ENCODE measurements at places on chromosomes 12 and 14.

- DNase-seq = no peak
These were observed 217.5 kb upstream of the PELI2 start for GRCh38 chr14:55900749-55901148.

- DNase-seq = no peak
These were observed 122.3 kb downstream of the EML1 start for GRCh38 chr14:99915305-99916090.

- no peak for DNase-seq
These were observed 24.0 kb downstream of the KLRK1 start for GRCh38 chr12:10365696-10366405.

GRCh38 chr12:76064904-76065303, 19.6 kb downstream of the NAP1L1 start:
- no peak for DNase-seq

DNA sequence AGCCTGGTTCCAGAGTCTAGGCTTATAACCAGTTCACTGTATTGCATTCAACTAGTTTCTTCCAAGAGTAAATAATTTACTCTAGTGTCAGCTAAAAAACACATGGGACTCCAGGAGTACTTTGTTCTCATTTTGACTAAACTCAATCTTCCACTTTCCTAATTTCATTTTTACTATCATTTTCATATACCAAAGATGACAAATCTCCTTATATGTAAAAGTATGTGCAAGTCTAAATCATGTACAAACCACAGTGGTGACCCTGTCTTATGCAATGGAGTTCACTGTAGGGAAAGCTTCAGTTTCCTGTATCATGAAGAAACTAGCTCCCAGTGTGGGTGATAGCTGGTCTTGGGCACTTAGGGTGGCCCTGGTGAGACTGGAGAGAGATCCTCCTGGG, 151.6 kb downstream of the HELB start:
- DNase-seq = no peak

DNA sequence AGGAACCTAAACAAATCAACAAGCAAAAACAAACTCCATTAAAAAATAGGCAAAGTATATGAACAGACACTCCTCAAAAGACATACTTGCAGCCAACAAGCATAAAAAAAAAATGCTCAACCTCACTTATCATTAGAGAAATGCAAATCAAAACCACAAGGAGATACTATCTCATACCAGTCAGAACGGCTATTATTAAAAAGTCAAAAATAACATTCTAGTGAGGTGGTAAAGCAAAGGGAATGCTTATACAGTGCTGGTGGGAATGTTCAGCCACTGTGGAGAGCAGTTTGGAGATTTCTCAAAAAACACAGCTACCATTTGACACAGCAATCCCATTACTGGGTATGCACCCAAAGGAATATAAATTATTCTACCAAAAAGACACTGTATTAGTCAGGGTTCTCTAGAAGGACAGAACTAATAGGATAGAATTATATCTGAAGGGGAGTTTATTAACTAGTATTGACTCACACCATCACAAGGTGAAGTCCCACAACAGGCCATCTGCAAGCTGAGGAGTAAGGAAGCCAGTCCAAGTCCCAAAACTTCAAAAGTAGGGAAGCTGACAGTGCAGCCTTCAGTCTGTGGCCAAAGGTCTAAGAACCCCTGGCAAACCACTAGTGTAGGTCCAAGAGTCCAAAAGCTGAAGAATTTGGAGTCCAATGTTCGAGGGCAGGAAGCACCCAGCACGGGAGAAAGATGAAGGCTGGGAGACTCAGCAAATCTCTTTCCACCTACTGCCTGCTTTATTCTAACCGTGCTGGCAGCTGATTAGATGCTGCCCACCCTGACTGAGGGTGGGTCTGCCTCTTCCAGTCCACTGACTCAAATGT, 101.6 kb upstream of the KRAS start:
- DNase-seq = no peak

DNA sequence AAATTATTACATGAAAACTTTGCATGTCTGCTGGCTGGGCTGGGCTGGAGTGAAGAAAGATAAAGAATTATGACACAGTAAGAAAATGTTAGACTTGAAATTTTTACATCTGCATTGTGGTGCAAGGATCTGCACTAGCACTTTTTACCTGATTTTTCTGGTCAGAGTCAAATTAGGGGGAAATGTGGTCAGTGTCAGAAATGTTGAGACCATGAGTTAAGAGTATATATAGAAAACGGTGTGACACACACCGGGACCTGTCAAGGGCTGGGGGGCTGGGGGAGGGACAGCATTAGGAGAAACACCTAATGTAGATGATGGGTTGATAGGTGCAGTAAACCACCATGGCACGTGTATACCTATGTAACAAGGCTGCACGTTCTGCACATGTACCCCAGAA, 90.3 kb downstream of the IGF1 start:
- no peak for DNase-seq

GRCh38 chr12:91093341-91093740, 18.0 kb downstream of the LUM start:
- DNase-seq = no peak

- DNase-seq = no peak
These were observed 2.6 kb upstream of the C12orf76 start for GRCh38 chr12:110050927-110051326.

DNA sequence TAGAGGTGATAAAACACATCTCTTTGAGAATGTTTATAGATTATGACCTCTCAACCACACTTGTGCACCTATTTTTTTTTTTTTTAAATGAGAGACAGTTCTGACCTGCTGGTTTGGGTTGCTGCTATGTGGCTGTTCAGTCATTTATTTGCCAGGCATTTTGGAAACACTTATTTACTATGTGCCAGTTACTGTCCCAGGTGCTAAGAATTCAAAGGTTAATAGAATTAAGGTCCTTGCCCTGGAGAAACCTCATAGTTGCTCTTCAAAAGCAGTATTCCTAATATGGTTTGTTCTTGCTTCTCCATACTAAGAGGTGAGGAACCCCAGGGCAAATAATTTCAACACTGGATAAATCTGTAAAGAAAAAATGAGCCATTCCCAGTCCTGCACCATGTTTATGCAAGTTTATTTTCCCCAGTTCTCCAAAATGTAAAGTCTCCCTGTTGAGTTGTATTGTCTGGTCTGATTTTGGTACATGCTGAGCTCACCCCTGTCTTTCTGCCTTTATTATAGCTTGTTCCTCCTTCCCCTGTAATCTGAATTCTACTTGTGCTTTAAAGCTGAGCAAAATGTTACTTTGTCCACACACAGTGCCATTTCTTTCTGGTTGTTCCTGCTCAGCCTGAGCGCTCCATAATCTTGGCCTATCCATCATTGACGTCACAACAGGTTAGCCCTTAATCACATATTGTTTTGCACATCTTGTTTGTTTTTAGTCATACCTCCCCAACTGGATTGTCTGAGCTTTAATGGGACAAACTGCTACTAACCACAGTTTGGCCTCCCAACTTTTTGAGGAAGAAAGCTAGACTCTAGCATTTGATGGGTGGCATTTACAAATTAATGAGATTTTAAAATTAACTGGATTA, 56.7 kb downstream of the SRGAP1 start:
- peak; percentile 50 for DNase-seq

- no peak for DNase-seq
These were observed 49.4 kb downstream of the GPATCH2L start for GRCh38 chr14:76201162-76201561.

DNA sequence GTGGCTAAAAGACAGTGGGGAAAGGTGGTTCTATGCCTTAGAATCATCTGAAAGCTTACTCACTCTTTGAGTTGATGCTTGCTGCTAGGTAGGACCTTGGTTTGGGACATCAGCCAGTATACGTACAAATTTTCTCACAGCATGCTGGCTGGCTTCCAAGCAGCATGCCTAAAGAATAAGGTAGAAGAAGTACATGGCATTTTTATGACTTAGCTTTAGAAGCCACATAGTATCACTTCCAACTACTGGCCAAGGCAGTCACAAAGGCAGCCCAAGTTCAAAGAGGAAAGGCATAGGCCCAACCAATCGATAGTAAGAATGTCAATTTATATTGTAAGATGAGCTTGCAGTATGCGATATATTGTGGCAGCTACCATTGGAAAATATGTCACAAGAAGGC, 284.2 kb upstream of the CAND1 start:
- peak; percentile 4 for DNase-seq

DNA sequence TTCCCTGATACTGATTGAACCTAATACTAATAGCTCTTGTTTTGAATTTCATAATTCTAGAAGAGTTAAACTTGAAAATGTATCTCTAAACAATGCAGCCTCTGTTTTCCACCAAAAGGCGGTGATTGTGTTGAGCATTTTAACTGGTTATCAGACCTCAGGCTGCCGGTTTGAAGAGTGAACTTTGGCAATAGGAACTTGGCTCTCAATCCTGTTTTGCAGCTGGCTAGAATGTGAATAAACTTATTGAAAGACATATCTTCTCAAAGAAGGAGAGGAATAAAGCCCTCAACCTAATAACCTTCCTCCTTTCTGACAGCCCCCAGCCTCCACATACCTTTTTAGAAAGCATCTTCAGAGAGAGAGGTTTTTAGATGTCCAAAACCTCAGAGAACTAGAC, 105.4 kb downstream of the SRGAP1 start:
- DNase-seq = peak; percentile 34

- no peak for DNase-seq
These were observed 700.5 kb upstream of the STXBP6 start for GRCh38 chr14:25750436-25750835.

DNA sequence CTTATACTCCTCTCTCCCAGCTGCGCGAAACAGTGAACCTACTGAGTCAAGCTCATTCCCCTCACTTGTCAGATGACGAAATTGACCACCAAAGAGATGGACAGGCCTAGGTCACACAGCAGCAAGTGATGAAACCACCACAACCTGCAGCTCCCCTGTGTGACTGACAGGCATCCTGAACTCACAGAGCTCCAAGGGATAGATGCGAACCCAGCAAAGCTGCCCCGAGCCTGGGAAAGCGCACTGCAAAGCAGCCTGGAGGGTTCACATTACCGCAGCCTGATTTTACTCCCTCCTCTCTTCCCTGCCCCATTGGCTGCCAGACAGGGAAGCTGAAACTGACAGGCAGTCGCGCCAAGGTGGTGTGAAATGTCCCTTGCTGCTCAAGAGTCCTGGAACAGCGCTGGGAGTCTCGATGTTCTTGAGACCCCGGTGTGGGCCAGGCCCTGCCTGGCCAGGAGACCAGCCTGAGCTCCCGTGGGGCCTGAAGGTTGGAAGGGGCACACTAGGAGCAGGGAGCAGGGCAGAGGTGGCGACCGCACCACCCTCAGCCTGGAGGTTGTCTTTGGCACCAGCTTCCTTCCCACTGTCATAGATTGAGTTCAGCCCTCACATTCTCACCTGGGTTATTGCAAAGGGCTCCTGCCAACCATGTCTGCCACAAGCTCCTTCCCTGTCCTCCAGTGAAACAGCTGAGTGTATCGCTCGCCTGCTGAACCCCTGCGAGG, 36.3 kb downstream of the SNRNP35 start:
- no peak for DNase-seq

- DNase-seq = no peak
These were observed 86.4 kb upstream of the GPR68 start for GRCh38 chr14:91330856-91331255.

- no peak for DNase-seq
These were observed 368.4 kb upstream of the E2F7 start for GRCh38 chr12:77433799-77434198.
